HEK293T (cell line): ENCODE measurements at places on chromosomes 3 and 15.

- no peak for DNase-seq
Measured at GRCh38 chr3:37680401-37680800, 181.3 kb upstream of the CTDSPL start.

- DNase-seq = no peak
Measured at GRCh38 chr3:25665315-25666280, 891 bp upstream of the TOP2B start.

DNA sequence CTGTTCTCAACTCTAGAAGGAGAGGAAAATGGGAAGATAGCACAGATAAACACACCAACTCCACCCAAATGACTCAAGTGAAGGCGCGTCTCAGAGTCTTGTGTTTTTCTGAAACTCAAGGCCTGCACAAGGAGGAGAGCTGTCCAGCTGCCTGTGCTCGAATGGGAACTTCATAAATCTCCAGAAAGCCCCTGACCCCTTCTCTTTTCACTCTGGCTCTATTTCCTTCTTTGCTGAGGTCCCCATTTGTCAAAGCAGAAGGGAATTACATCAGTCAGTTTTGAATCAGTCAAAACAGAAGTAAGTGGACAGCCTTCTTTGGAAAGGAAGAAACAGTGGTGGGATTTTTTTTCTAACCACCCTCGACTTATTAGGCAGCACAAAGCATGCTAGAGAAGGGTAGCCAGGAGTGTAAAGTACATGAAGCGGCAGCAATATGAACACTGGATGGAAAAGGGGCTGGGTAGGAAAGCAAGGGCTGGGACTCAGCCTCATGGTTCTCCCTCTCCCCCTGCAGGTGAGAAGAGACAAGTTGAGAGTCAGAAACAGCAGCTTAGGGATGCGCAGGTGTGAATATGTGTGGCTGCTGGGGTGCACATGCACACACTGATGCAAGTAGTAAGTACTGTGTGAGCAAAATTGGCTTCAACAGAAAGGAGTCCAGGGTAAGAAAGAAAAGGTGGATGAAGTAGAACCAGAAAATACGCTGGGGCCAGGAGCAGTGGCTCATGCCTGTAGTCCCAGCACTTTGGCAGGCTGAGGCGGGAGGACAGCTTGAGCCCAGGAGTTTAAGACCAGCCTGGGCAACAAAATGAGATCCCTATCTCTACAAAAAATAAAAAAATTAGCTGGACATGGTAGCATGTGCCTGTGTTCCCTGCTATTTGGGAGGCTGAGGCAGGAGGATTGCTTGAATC lies 36.6 kb upstream of the MAGEF1 start:
- DNase-seq = no peak

- no peak for DNase-seq
Measured at GRCh38 chr3:69511361-69511760, 125.5 kb upstream of the FRMD4B start.

GRCh38 chr3:54578417-54578816 lies 349.4 kb downstream of the LRTM1 start:
- DNase-seq = no peak

DNA sequence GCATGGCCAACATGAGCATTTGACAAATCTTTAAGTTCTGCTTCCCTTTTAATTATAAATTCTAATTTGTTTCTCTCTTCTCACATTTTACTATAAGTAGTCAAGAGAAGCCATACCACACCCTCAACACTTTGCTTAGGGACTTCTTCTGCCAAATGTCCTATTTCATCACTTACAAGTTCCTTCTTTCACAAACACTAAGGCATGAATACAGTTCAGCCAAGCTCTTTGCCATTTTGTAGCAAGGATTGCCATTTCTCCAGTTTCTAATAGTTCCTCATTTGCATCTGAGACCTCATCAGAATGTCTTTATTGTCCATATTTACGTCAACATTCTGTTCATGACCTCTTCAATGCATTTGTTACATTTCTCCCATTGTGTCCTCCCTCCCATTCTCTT lies 29.4 kb downstream of the SLC22A14 start:
- no peak for DNase-seq

GRCh38 chr3:197000211-197000610 lies 29.4 kb downstream of the MELTF start:
- DNase-seq = no peak

DNA sequence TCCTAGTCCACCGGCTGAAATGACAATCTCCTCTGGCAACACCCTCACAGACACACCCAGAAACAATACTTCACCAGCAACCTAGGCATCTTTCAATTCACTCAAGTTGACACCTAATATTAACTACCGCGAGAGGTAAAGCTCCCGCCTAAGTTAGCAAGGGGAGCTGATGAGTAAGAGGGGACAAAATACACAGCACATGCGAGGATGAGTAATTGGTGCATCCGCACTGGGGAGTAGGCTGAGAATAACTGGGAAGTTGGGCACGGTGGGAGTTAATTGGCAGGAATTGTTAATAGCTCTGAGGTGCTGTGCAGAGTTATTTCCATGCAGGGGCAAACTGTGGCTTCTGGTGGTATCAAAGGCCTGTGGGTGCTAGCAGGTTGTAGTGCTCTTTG lies 14.5 kb upstream of the PLD1 start:
- DNase-seq = no peak

- DNase-seq = peak; percentile 62
Measured at GRCh38 chr15:75454471-75455378, 3.2 kb upstream of the SIN3A start.

GRCh38 chr3:73141525-73141924 lies 80.1 kb downstream of the EBLN2 start:
- no peak for DNase-seq

DNA sequence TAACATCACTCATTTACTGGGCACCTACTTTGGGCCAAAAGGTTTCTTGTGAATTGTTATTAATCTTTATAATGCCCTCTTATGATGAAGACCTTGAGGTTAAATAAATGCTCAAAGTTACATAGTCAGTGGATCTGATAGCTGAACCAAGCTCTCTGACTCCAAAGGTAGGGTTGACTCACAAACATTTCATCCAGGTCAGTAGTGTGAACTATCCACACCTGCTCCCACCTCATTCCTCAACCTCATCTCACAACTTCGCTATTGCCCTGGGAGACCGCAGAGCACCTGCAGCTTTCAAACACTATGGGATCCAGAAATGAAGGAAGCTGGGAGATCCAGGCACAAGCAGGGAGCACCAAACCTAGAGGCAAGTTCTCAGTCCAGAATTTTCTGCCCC lies 93.8 kb upstream of the FGF12 start:
- DNase-seq = no peak

DNA sequence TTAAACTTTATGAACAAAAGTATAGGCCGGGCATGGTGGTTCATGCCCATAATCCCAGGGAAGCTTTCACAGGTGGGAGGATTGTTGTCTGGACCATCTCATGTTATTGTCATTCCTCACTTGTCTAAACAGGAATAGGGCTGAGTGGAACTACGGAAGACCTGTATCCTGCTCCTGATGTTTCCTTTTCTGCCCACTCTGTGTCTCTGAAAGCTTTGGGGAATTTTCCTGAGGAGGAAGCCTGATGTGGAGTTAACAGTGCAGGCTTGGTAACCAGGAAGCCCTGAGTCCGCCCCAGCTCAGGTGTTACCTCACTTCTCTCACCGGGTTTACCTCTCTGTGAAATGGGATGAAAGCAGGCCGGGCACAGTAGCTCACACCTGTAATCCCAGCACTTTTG lies 2.0 kb upstream of the SS18L2 start:
- DNase-seq = no peak

DNA sequence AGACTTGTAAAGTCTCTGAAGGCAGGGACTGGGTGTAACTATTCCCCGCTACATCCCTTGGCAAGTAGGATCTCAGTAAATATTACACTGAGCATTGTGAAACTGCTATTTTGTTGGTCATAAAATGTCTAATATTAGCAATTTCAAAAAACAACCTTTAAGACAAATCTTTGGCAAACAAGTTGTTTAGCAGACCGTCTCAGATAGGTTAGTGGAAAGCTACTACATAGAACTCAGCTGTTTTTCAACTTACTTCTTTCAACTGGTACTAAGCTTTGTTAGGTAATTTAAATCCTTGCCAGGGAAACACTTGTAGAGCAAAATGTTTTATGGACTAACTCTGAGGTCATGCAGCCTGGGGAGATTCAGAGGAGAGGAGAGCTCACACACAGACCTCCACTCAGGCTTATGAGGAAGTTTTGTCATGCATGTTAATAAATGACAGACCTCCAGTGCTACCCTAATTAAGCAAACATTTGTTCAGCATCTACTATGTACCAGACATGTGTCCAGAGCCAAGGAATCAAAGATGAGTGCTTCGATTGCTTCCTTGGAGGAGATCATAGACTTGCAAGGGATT lies 61.6 kb upstream of the STAC start:
- DNase-seq = no peak

DNA sequence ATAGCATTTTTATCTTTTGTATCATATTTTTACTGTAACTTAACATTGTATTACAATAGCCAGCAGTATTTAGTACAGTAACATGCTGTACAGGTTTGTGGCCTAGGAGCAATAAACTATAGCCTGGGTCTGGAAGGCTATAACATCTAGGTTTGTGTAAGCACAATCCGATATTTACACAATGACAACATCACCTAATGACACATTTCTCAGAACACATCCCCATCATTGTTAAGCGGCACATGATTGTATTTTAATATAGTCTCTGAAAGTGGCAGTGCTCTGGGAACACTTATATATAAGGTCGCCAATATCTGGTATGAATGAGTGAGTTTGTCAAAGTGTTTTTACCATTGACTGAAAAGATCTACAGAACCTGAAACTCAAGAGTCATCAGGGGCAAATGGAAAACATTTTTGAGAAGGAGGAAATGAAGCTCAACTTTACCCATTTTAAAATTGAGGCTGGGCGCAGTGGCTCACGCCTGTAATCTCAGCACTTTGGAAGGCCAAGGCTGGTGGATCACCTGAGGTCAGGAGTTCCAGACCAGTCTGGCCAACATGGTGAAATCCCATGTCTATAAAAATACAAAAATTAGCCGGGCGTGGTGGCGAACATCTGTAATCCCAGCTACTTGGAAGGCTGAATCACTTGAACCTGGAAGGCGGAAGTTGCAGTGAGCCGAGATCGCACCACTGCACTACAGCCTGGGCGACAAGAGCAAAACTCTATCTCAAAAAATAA lies 38.8 kb upstream of the TNFSF10 start:
- no peak for DNase-seq

GRCh38 chr15:35605764-35606449 lies 59.9 kb upstream of the DPH6 start:
- no peak for DNase-seq

- no peak for DNase-seq
Measured at GRCh38 chr15:96312641-96313335, 17.7 kb upstream of the NR2F2 start.

- DNase-seq = no peak
Measured at GRCh38 chr3:126529585-126530170, 5.7 kb downstream of the CHST13 start.

GRCh38 chr15:89419370-89419984 lies 76.9 kb downstream of the RHCG start:
- peak; percentile 71 for DNase-seq

DNA sequence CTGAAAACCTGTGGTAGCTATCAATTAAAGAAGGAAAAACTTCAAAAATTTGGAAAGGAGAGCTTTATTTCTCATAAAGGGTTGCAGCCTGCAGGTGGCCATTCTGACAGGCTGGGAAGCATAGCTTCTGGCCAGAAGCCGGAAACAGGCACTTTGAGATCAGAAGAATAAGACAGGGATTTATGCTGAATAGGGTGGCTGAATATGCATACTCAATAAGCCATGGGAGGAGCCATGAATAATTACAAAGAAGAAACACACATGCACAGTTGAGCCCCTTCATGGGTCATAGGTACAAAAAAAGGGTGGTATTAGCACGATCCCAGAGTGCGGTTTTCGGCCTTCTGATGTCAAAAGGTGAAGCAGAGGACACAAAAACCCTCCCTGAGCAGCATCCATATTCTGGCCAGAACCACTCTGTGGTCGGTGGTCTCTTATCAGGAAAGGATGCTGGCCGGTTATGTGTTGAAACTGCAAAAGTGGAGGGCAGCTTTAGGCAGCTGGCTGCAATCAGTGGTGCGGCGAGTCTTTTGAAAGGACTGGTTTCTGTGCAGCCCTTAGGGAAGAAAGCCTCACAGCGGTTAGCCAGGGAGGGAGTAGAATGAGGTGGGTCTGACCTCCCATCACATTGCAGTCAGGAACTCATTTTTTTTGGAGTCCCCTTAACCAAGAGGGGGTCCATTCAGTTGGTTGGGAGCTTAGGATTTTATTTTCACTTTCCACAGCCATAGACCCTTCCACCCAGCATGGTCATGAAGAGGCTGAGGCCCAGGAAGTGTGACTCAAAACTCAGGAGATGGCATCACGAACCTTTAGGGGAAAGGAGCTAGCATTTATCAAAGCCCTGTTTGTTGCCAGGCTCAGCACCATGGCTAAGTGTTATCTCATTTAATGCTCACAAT lies 34.7 kb upstream of the CCDC174 start:
- no peak for DNase-seq

DNA sequence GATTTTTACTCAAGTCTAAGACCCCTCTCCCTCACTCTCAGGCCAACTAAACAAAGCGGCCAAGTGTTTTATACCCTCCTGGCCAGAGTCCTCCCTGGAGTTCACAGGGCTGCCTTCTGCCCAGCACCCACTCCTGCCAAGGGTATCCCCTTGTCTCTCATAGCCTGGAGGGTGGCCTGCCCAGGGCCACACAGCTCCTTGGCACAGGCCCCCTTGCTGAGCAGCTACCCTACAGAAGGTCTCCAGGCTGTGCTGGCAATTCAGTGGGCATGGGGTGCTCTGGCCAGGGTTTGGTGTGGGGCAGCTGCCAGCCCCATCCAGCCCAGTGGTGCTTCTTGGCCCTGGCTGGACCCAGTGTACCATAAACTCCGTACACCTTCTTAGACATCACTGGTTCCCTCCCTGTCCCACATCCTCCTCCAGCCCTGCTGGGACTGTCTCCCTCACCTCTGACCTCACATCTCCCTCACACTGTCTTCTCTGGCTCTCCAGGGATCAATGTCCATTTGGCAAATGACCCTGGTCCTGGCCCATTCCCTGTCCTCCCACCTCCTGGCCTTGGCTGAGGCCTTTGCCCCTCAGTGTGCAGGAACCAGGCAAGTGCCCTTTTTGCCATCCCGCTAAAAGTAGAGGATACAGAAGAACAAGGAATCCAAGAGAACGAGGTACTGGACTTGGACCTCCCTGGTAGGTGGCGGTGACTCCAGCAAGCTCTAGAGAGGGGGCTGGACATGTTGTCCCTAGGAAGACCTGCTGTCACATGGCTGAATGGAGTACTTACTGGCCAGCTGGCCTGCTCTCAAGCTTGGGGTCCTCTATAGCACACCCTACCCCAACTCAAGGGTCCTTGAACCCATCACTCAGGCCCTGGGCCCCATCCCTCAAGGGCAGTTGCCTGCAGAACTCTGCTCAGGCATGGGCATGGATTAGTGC lies 50.0 kb upstream of the TRPM1 start:
- no peak for DNase-seq

DNA sequence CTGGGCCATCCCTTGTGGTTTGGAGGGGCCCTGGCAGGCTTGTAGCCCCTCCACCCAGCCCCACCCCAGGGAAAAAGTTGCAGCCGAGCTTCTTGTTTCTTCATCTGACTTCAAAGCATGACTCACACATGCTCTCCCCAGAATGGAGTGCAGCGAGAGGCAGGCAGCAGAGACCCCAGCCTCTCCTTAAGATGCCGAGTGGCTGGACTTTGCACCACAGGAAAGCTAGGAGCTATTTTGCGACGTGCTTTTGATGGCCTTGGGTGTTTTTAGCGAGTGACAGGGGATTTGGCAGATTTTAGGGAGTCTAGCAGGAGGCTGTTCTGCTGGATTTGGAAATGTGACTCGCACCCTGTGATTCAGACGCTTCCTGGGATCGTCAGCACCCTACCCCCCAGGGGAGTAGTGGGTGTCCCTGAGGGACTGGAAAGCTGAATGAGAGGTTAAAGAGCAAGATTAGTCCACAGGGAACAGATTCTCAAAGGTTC lies 14.2 kb downstream of the BAHD1 start:
- DNase-seq = no peak

GRCh38 chr3:56885453-56885852 lies 83.7 kb upstream of the ARHGEF3 start:
- no peak for DNase-seq
